ENCODE measurements at places on chromosomes 2 and 18.

DNA sequence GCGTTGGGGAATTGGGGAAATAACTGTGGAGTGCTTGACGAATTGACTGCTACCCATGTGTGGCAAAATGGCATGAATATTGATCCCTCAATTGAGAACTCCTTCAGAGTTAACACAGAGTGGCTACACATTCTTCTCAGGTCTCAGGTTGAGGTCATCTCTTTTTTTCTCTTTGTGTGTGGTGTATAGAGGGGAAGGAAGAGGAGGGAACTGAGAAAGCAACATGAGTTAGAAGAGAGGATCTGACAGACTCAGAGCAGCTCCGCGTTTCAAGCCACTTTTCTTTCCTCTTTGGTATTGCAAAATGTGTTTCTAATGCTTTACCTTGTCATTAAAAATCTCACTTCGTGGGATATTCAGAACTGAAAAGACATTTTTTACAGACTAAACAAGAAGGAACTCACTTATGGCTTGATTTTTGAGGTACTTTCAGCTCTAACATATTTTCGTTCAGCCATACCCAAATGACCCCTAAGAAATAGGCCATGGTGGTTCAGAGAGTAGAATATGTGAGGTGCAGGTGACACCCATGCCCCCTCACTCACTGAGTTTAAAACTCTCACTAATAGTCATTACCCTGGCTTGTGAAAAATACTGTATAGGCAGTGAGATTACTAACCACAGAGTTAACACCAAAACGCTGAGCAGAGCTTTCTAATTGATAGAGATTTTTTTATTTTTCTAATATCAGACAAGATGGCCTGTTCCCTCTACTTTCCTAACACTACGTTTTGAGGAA lies 22.5 kb downstream of the STAT4 start:
- DNase-seq, result no peak

DNA sequence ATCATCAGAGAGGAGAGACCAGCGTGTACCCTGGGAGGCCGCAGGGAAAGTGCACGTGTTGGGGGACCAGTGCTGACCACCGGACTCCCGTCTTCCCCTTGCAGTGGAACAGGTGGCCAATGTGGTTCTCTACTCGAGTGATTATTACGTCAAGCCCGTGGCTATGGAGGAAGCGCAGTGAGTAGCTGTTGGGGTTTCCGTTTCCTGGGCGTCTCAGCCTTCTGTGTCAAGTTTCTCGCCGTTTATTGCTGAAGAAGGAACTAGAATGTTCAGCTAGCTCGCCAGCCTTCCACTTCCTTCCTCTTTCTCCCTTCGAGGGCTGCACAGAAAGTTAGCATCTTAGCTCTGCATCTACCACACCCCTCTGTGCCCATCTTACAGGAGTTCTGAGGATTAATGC lies 22.8 kb upstream of the DGKD start:
- peak; percentile 90 for DNase-seq

GRCh38 chr18:46398625-46399024 lies 258.4 kb downstream of the LOXHD1 start:
- DNase-seq, result no peak

GRCh38 chr2:124325667-124326440 lies 300.8 kb downstream of the CNTNAP5 start:
- DNase-seq, result no peak

DNA sequence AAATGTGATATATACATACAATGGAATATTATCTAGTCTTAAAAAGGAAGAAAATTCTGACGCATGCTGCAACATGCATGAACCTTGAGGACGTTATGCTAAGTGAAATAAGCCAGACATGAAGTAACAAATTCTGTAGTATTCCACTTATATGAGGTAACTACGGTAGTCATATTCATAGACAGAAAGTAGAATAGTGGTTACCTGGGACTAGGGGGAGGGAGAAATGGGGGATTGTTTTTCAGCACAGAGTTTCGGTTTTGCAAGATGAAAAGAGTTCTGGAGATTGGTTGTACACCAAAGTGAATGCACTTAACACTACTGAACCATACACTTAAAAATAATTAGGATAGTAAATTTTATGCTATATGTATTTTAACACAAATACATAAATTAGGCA lies 215.9 kb upstream of the FBXO11 start:
- DNase-seq, result no peak

- DNase-seq, result no peak
Measured at GRCh38 chr18:28267878-28268625, 91.1 kb upstream of the CDH2 start.

- no peak for DNase-seq
Measured at GRCh38 chr18:61869636-61870035, 23.2 kb downstream of the RNF152 start.

- no peak for DNase-seq
Measured at GRCh38 chr2:16658076-16658739, 7.4 kb downstream of the CYRIA start.

- DNase-seq, result no peak
Measured at GRCh38 chr2:232484628-232485347, 2.8 kb downstream of the ECEL1 start.

- DNase-seq, result no peak
Measured at GRCh38 chr2:172612051-172612450, 56.2 kb downstream of the PDK1 start.

DNA sequence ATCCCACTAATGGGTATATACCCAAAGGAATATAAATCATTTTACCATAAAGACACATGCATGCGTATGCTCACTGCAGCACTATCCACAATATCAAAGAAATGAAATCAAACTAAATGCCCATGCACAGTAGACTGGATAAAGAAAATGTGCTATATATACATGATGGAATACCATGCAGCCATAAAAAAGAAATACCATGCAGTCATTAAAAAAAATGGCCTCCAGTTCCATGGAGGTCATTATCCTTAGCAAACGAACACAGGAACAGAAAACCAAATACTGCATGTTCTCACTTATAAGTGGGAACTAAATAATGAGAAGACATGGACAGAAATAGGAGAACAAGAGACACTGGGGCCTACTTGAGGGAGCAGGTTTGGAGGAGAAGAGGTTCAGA lies 53.6 kb upstream of the SERTAD2 start:
- DNase-seq, result no peak

DNA sequence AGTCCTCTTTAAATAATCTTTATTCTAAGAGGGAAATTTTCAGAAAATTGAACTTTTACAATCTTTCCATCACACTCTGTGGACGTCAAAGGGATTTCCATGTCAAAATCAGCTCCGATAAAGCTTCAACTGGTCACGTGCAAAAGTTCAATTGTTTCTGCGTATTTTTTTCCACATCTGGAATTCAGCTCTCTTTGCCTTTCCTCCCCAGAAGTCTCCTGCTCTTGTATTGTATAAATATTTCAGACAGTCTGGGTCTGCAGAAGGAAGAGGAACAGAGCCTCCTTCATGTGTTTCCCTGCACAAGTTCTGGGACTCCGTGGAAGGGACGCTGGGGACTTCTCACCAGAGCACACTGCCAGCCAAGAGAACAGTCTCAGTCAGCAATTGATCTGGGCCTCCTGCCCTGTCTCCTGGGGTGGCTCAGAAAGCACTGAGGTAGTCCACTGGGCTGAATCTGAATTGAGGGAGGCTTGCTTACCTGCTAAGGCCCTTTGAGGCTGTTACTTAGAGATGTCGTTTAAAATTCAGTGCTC lies 251.5 kb downstream of the TFCP2L1 start:
- DNase-seq, result no peak

- DNase-seq, result no peak
Measured at GRCh38 chr2:74379851-74380789, at the start of gene DCTN1. TSS of gene DCTN1 (minus strand) at chr2:74380311. CDS start at chr2:74380037, 274 bp downstream.

- DNase-seq, result no peak
Measured at GRCh38 chr2:7102826-7103225, 185.6 kb downstream of the RNF144A start.

GRCh38 chr2:30147715-30148610 lies 1.2 kb downstream of the YPEL5 start:
- DNase-seq, result peak; percentile 49

DNA sequence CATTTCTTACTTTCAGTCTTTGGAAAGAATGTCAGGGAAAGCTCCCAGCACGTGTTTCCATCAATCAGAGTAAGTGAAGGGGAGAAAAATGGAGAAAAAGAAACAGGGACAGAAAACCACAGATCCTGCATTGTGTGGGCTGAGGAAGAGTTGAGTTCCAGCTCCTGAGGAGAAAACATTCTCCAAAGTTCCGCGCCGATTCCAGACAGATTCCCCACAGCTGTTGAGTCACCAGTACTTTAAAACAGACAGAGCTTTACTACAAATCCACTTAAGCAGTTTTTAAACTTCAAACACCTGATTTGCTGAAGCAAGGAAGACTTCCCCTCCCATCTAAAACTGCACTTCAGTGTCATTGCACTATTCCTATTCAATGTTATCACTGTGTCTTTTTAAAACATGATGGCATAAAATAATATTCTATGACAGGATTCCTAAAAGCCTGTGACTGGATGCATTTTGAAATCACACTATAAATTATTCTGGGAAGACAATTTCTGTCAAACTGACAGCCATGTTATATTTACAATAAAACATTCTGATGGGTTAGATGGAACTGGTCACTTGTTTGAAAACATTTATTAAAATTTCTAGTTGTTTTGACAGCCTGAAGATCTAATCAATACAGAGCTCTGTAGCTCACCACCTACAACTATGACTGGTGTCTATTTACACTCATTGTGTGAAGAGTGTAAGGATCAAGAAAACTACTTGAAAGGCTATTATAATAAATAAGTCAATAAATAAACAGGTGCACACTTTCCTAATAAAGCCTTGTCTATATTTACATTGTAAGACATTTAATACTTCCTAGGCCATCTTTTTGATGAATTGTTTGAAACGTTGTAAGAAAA lies 40.9 kb downstream of the TCF4 start:
- no peak for DNase-seq

GRCh38 chr2:216194013-216194412 lies 84.9 kb downstream of the XRCC5 start:
- no peak for DNase-seq

- DNase-seq, result no peak
Measured at GRCh38 chr18:74378179-74378682, 62.6 kb downstream of the C18orf63 start.

DNA sequence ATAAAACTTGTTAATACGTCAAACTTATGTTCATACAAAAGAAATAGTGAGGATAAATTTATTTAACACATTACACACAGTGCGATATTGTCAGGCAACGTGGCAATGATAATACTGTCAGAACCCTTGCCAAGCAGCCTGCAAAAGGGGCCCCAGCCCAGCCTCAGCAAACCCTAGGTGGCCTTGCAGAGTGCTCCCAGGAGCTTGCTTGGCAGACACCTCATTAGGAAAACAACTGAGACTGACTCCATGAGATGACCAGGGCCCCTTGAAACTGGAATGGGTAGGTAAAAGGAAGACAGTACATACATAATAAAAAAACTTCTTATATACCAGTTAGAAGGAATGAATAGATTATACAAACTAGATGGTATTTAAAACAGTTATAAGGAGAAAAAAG lies 136.6 kb upstream of the EPC2 start:
- no peak for DNase-seq

GRCh38 chr18:61817086-61817485 lies 75.7 kb downstream of the RNF152 start:
- no peak for DNase-seq

- DNase-seq, result no peak
Measured at GRCh38 chr2:239668651-239669050, 267.8 kb upstream of the HDAC4 start.

DNA sequence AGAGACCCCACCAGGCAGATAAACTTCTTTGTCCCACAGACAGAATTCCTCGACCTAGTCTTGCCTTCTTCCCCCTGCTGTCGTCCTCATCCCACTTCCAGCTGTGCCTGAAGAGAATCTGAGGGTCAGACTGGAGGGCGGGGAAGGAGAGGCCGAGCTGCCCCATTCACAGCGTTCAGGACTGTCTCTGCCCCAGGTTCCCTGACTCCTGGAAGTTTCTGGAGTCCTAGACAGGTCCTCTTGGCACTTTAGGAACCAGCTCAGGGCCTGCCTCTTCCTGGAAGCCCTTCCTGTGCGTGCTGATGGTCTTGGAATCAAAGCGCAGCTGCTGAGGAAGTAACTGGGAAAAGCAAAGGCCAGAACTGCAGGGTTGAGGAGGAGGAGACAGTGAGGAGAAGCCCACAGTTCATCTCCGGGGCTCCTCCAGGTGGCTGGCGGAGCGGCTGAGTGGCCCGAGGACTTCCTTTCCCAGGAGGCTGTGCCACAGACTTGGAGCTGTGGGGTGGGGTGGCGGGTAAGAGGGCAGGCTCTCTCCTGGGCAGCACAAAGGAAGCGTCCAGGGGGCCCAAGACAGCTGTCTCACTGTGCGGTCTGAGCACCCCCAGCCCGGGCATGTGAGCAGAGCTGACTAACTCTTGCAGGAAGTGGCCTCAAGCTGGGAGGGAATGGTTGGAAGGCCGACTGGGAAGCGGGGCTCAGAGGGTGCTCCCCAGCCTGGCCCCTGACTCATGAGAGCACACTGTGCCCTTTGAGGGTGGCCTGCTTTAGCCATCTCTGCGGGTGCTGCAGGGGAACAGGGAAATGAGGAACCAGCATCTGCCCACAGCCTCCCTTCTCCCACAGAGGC lies 39.5 kb downstream of the SDC1 start:
- DNase-seq, result no peak

GRCh38 chr2:86202702-86203101 lies 3.4 kb downstream of the MRPL35 start:
- no peak for DNase-seq

DNA sequence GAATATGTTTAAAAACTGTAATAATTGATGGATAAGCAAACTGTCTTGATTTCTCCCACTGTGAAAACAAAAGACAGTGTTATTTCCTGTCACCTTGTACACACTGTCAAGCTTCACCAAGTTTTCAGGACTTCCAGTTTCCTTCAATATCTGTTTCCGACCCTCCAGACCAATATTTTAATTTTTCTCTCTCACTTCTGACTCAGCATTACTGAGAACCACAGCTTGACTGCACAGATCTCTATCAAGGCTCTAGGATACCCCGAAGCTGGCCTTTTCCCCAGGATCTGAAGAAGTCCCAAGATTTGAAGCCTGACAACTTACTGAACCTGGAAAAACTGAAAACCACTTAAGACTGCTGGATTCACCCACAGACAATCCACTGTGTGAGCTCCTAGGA lies 13.2 kb upstream of the SULT1C3 start:
- no peak for DNase-seq

- no peak for DNase-seq
Measured at GRCh38 chr2:222293660-222294630, 4.9 kb downstream of the PAX3 start.

DNA sequence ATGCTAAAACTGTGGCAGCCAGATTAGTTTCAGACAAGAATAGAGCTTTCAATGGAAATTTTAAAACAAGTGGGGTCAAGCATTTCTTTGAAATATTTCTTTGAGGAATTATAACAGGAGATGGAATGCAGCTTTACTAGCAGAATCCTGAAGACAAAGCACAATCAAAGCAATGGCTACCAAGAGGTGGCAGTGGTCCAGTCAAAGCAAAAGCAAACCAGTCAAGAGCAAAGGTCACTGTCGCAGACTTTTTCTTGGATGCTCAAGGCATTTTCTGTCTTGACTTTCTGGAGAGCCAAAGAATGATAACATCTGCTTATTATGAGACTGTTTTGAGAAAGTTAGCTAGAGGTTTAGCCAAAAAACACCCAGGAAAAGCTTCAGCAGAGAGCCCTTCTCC lies 351.2 kb upstream of the DLGAP1 start:
- DNase-seq, result no peak

GRCh38 chr18:55522011-55522410 lies 66.0 kb downstream of the TCF4 start:
- DNase-seq, result peak; percentile 18
